Upper lobe of left lung (tissue), 6 donors: ENCODE measurements at places on chromosomes 5 and 9. TPM values are rescaled to one million over a fixed set of nuclear protein-coding genes. Genes with fewer than 3 reads are reported as not detected.

DNA sequence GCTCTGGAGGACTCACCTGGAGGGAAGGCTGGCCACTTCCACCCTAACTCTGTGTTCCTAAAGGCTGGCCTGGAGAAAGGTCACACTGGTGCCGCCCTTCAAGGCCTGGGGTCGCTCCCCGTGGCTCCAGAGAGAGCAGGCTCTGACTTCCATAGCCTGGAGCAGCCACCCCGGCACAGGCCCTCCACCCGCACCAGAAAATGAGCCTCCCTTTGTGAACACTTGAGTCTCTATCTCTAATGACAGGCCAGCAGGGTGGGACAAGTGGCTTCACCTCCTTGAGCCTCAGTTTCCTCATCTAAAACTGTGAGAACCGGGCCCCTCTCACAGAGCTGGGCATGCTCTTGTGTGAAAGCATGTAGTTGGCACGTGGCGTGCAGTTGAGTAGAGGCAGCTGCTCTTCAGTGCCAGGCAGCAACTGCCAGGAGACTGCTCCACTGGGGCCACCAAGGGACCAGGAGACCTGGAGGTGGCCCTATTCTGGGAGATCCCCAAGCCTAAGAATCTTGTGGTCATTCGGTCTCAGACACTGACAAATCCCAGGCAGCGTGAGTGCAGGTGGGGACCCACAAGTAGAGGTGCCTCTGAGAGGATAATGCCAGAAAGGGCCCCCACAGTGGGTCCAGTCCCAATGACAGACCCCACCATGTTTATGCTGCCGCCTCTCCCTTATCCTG is 56.7 kb upstream of the GARNL3 start:
- H3K4me3 ChIP-seq: no peak overlapping the region
- DNase-seq: peak; percentile 52
- H3K27ac ChIP-seq: no peak overlapping the region
- H3K4me1 ChIP-seq: no peaks in the 10 kb centered on the region

- peaks cover 11% of the 10 kb centered on the region for H3K4me1 ChIP-seq
- no peak overlapping the region for H3K27ac ChIP-seq
- DNase-seq: no peak
- H3K4me3 ChIP-seq: no peak overlapping the region
- no peaks in the 10 kb centered on the region for H3K27me3 ChIP-seq
- no peaks in the 10 kb centered on the region for H3K36me3 ChIP-seq
Measured at GRCh38 chr5:96431376-96432187, 1.5 kb downstream of the PCSK1 start.

The PCDHGA4 gene
- total RNA-seq: 3.4 TPM

DNA sequence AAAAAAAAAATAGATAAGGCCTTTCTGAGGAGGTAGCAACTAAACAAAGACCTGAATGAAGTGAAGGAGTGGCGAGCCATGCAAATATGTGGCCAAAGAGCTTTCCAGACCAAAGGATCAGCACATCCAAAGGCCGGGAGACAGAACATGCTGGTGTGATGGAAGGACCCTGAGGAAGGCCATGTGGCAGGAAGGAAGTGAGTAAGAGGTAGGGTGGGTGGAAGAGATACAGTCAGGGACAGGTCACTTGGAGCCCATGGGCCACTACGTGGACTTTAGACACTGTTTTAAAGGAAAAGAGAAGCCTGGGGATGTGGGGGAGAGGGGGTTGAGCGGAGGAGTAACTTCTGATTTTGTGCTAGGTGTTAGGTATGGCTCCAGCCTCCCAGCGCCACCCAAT is 31.3 kb downstream of the SPRY4 start:
- no peak overlapping the region for H3K27ac ChIP-seq
- no peak for DNase-seq

The FSTL4 gene
- 1.4 TPM for total RNA-seq

The WDR70 gene
- 27.6 TPM for total RNA-seq

- no peak overlapping the region for H3K4me3 ChIP-seq
- no peak overlapping the region for H3K27ac ChIP-seq
- no peaks in the 10 kb centered on the region for H3K27me3 ChIP-seq
- no peak for DNase-seq
- no peaks in the 10 kb centered on the region for H3K4me1 ChIP-seq
- no peaks in the 10 kb centered on the region for H3K36me3 ChIP-seq
Measured at GRCh38 chr5:16489322-16489791, 23.8 kb upstream of the ZNF622 start.

GRCh38 chr5:120778491-120779484 is 314.7 kb downstream of the PRR16 start:
- H3K36me3 ChIP-seq: no peaks in the 10 kb centered on the region
- H3K27me3 ChIP-seq: no peaks in the 10 kb centered on the region
- no peak overlapping the region for H3K4me3 ChIP-seq
- no peaks in the 10 kb centered on the region for H3K4me1 ChIP-seq
- H3K27ac ChIP-seq: no peak overlapping the region
- DNase-seq: no peak

GRCh38 chr5:127101533-127101932 is 28.2 kb upstream of the C5orf63 start:
- no peak overlapping the region for H3K4me3 ChIP-seq
- no peaks in the 10 kb centered on the region for H3K27me3 ChIP-seq
- H3K4me1 ChIP-seq: no peaks in the 10 kb centered on the region
- H3K27ac ChIP-seq: no peak overlapping the region
- DNase-seq: peak; percentile 46

- DNase-seq: no peak
- H3K4me1 ChIP-seq: no peaks in the 10 kb centered on the region
- H3K4me3 ChIP-seq: no peak overlapping the region
- no peaks in the 10 kb centered on the region for H3K36me3 ChIP-seq
- H3K27me3 ChIP-seq: no peaks in the 10 kb centered on the region
- no peak overlapping the region for H3K27ac ChIP-seq
Measured at GRCh38 chr5:122341087-122341486, 29.1 kb downstream of the SNCAIP start.

The ARID3C gene
- total RNA-seq: not detected

- H3K36me3 ChIP-seq: no peaks in the 10 kb centered on the region
- H3K4me1 ChIP-seq: peaks cover 8% of the 10 kb centered on the region
- DNase-seq: no peak
- H3K27me3 ChIP-seq: no peaks in the 10 kb centered on the region
Measured at GRCh38 chr5:107383414-107383813, 287.3 kb downstream of the EFNA5 start.

DNA sequence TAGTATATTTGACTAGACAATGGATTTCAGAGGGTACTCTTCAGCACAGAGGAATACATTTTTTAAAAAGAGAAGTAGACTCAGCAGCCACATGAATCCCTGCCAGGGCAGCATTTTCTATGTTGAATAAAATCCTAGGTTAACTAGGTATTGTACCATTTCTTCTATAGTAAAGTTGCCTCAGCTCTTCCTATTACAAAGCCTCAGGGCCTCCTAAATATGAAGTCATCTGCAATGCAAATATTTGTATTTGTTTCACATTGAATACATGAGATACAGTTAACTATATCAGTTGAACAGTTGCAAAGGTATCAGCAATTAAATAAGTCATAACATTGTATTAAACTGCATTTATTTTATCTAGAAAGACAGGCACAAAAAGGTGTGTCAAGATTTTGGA is 59.5 kb downstream of the NUDT12 start:
- no peak overlapping the region for H3K27ac ChIP-seq
- H3K4me3 ChIP-seq: no peak overlapping the region
- no peaks in the 10 kb centered on the region for H3K36me3 ChIP-seq
- H3K27me3 ChIP-seq: no peaks in the 10 kb centered on the region
- DNase-seq: no peak

The GALNT12 gene
- 39.5 TPM for total RNA-seq
